Hepatocyte (in vitro differentiated cells): ENCODE measurements at places on chromosomes 7 and 10. TPM values are rescaled to one million over a fixed set of nuclear protein-coding genes. Genes with fewer than 3 reads are reported as not detected.
A peak's percentile ranks its signal among the peaks of the same experiment; 100 is the strongest.

- DNase-seq, result no peak
Observed at GRCh38 chr7:88165697-88166096, 54.1 kb downstream of the SRI start.

DNA sequence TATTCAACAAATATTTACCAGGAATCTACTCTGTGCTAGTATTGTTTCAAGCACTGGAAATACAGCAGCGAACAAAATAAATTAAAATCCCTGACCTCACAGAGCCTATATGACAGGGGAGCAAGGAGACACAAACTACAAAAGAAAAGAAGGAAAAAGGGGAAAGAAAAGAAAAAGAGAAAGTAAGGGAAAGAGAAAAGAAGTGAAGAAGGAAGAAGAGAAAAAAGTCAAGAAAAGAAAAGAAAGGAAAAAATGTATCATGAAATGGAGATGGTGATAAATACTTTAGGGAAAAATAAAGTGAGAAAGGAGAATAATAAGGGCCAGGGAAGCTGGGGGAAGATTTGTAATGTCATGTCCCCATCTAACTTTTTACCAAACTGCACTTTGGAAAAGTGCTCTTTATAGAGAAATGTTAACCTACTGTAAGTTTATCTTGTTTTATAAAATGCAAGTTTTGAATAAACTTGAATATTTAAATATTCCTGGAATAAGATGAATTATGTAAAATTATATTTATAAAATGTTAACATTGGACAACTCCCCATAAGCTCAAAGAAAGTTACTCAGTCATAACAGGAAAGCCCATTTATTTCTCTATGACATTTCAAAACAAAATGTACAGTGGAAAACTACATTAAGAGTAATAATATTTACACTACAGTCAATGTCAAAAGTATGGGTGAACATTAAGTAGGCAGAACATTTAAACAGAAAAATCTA, 14.7 kb downstream of the C10orf88 start:
- DNase-seq, result no peak

GRCh38 chr7:28195910-28196620, 15.5 kb upstream of the JAZF1 start:
- no peak for DNase-seq

DNA sequence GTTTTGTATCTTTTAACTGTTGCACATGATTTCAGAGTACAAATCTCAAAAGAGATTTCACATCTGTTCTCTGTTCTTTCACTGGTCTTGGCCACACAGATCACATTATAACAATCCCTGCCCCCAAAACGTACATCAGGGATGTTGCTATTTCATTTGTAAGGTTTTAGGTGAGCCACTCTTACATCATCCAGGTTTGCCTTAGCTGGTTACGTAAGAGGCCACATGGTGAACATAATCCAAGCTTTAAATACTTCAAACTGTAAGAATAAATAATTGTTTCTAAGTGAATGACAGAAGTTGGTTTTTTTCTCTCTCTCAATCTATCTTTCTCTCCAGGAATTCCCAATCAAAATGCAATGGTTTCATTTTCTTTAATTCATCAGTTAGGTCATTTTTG, 245.9 kb upstream of the HGF start:
- no peak for DNase-seq

DNA sequence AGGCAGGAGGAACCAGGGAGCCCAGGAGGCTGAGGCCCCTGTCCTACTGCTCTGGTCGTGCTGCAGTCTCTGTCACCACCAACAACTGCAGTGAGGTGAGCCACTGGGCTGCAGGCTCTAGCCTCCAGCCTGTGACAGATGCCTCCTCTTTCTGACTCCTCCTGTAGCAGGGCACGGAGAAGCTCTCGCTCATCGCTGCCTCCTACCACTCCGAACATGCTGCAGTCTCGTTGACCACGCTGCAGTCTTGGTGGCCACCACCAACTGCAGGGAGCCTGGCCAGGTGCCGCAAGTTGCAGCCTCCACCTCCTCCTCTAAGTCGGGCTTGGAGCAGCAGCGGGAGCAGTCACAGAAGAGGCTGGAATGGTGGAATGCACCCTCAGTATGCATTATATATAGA, 22.1 kb upstream of the VOPP1 start:
- no peak for DNase-seq

DNA sequence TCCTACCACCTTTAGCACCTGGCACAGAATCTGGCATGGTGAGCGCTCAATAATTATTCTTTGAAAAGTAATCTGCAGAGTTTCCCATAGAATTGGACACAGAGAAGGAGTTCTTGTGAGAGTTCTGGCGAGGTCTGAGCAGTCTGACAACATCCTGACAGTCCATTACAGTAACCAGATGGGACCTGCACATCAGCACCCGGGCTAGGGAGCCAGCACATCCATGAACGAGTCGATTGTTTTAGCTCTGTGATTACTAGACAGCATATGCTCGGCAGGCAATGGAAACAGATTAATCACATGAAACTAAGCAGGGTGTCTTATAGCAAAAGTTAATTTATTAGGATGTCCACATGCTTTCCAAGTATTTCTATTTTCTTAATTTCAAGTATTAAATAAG, 96.7 kb downstream of the SEMA3D start:
- DNase-seq, result no peak

DNA sequence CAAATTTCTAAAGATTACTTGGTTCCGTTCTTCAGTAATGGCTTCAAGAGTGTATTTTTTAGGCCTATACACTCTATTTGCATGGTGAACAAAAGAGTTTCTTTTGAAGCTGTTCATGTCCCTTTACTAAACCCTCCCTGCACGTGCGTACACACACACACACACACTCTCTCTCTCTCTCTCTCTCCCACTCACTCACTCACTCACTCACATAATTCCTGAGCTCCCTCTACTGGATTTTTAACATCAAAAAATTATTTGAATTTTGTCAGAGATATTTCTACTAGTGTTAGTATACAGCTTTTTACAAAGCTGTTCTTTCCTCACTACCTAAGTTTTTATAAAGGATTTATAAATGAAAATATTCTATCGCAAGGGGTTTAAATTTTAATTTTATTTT, 85.9 kb downstream of the UBE3C start:
- peak; percentile 43 for DNase-seq

- DNase-seq, result no peak
Observed at GRCh38 chr10:106384496-106384895, 780.0 kb downstream of the SORCS1 start.

GRCh38 chr7:30171766-30172447, 37.1 kb downstream of the MTURN start:
- no peak for DNase-seq

GRCh38 chr10:21352886-21353285, 172.6 kb downstream of the SKIDA1 start:
- DNase-seq, result no peak

- peak; percentile 21 for DNase-seq
Observed at GRCh38 chr10:124864421-124865193, 63.0 kb downstream of the ABRAXAS2 start.

DNA sequence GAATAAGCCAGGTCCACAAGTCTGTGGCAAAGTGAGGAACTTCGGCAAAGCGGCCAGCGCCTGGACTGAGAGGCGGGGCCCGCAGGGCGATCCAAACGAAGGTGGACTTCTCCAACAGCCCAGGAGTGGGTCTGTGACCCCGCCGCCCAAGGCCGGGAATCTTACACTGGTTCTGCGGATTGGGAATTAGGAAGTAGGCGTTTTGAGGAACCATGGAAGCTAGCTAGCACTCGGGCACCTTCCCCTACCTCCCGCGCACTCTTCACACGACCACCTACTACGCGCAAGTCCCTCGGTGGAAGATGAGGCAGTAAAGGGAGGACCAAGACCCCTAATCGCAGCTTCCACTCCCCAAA, 570 bp upstream of the ARF5 start:
- no peak for DNase-seq

GRCh38 chr10:50917486-50917885, 32.1 kb upstream of the A1CF start:
- DNase-seq, result no peak

GRCh38 chr7:134176037-134176350, 48.9 kb downstream of the LRGUK start:
- DNase-seq, result no peak

OLAH gene
- total RNA-seq, result not detected in 2 replicates

RASA4B gene
- 0.52 and 3.2 TPM in 2 replicates for total RNA-seq

TCAF2 gene
- total RNA-seq, result 1.0 and 1.1 TPM in 2 replicates

MRPS33 gene
- total RNA-seq, result 33.8 and 37.6 TPM in 2 replicates

ICA1 gene
- total RNA-seq, result 32.9 and 36.7 TPM in 2 replicates

WDR86 gene
- total RNA-seq, result 10.6 and 15.5 TPM in 2 replicates

CPVL gene
- total RNA-seq, result 26.2 and 36.6 TPM in 2 replicates
